CD4-positive, alpha-beta T cell treated with Interferon alpha-2 for 1 hour (primary cell): ENCODE measurements at places on chromosomes 16 and 17.

DNA sequence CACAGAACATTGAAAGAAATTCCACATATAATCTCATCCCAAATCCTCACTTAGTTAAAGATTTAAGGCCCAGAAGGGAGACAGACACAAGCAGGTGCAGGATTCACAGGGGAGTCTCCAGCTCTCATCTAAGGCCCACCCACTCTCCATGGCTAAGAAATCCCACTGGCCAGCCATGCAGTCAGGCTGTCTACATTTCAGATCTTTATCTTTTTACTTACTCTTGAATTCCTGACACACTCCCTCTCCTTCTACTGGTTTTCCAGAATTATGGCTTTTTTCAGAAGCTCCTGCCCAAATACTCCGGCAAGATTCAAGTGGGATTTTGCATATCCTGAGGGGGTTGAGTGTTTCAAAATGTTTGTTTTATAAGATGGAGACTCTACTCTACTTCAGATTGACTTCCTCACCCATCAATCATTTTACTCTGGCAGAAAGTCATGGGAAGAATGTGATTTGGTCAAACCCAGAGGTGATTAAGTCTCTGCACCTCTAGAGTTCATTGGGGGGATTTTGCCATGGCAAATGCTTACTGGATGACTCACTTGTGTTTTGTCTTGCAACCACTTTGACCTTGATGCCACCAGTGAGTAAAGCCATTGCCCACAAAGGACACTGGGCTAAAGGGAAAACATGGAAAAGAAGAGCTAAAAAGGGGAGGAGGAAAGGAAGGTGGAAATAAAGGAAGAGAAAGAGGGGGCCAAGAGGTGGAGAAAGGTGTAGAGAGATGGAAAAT lies 688.8 kb upstream of the SALL1 start:
- no peak for DNase-seq

DNA sequence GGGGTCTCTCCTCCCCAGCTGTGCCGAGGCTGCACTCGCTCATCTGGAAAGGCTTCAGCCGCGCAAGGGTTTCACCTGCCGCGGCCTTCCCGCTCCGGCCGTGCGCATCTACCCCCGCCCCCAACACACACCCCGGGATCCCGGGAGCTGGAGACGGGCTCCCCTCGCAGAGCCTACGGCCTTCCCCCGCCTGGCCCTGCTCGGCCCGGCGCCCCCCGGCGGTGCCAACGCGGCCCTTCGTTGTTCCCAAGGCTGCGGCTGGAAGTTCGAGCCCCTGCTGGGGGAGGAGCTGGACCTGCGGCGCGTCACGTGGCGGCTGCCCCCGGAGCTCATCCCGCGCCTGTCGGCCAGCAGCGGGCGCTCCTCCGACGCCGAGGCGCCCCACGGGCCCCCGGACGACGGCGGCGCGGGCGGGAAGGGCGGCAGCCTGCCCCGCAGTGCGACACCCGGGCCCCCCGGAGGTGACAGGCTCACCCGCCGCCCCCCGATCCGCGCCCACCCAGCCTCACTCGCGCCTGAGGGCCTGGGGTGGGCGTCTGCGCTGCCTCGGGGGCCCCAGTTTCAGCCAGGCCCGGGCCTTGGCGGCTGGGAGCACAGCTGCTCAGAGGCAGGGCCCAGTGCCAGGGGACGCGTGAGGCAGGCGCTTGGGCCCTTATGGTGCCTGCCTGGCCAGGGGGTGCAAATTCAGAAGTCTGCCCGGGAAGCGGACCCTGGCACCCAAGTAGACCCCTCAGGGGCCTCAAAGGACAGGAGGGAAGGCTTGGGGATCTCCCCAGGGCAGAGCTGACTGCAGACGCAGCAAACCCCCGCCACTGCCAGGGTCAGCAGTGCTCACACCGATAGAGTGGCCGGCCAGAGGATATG lies 11.2 kb downstream of the GALK1 start:
- DNase-seq = peak; percentile 78

DNA sequence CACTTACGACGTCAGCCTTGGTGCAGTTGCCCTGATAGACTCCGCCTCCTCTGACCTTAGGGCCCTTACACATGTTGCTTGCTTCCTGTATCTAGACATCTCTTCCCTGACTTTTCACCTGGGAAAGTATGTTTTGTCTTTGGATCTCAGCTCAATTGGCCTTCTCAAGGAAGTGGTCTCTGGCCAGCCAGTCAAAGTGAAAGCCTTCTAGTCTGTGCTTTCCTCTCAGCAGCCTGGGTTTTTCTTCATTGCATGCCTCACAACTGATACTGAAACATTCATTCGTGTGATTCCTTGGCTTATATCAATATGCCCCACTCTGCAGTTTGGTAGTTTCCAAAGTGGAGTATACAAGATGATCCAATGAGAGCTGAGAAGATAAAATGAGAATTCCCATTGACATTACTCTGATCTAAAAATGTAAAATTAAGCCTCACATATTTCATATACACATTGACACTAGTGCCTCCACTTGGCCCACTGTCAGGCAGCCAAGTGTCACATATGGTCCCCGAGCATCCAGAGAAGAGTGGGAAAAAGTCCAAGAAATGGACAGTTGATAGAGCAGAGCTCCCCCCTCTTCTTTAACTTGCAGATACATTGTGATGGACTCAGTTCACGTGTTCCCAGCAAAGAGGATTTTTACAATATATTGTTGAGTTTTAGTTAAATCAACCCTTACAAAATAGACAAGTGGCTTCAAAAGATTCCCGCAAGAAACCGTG lies 371.2 kb upstream of the ASIC2 start:
- DNase-seq = no peak

DNA sequence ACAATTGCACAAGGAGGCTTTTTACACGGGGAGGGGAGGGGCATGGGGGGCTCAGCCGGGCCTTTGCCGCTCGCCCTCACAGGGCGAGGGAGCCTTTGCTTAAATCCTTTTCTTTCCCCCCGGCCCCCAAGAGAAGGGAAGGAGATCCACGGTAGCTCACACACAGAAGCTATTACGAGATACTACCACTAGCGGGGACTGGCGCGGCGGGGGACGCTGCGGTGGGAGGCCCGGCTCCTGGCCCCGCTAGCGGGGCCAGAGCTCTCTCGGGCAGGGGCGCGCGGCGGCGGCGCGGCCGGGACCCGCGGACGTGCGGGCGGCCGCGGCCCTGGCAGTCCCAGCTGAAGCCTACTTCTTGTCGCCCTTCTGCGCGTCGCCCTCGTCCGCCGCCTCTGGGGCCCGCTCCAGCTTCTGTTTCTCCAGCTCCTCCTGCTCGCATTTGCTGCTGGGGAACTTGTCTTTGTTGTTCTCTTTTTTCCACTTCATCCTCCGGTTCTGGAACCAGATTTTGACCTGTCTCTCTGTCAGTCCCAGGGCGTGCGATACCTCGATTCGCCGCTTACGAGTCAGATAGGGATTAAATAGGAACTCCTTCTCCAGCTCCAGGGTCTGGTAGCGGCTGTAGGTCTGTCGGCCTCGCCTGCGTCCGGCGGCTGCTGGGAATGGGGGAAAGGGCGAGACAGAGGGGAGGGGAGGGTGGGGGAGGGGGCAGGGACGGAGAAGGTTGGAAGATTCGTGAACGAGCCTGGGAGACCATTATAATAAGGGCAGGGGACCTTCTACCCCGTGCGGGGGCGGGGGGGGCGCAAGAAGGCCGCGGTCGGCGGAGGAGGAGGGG lies 2.0 kb downstream of the HOXB8 start:
- no peak for DNase-seq

DNA sequence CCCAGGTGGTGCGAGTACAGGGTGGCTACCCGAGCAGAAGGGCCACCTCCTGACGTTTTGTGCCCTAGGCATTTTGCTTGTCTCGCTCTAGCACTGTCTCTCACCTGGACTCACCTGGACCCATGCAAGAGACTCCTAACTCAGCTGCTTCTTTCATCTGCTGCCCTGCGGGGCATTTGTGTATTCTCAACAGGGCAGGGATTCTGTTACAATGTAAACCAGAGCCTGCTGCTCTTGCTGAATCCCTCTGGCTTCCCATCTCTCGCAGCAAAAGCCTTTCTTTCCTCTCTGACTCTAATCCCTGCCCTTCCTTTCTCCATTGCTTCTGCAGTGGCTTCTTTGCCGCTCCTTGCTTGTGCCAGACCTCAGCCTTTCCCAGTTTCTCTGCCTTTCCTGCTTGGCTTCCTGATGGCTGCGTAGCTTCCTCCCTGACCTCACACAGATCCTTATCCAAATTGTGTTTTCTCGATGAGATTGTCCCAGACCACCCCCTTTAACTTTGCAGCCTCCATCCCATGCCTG lies 10.2 kb downstream of the ARSG start:
- DNase-seq = no peak

- DNase-seq = no peak
Measured at GRCh38 chr17:59790910-59791309, 83.5 kb downstream of the VMP1 start.

DNA sequence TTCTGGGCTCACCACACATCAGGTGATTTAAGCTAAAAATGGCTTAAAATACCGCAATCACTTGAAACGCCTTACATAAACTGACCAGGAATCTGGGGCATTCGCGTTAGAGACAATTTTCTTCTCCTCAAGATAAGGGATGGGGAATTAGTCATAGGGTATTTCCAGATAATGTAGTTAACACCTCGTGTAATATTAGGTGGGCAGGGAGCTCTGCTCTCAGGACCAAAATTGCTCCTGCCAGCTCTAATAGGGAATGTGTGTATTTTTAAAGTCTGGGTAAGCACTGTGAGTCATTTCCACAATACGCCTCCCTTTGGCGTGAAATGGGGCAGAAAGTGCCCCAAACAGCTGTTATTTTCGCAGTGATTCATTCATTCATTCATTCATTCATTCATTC lies 408.6 kb downstream of the MAF start:
- no peak for DNase-seq

DNA sequence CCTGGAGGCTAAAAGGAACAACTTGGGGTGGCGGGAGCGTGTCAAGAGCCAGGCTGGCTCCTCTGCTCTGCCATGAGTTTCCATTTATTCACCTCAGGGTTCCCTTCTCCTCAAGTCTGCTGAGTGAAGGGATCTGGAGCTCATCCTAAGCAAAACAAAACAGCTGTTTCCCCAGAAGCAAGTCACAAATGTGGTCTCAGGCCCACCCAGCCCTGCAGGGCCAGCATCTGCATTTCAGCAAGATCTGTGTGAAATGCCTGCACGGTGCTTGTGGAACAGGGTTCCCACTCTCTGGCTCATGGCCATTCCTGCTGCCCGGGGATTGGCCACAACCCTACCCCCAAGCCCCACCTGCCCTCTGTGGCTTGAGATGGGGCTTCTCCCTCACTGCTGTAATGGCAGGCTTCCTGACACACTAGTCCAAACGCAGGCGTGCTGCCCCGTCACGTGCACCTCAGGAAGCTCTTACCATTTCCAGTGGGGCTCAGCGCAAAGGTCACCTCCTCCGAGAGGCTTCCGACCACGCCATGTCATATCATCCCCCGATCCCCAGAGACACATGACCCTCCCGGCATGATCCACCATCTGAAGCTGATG lies 2.3 kb downstream of the SLC38A8 start:
- no peak for DNase-seq

GRCh38 chr16:22927306-22927705 lies 113.3 kb downstream of the HS3ST2 start:
- DNase-seq = no peak

GRCh38 chr17:27336184-27336583 lies 42.3 kb downstream of the WSB1 start:
- DNase-seq = no peak

DNA sequence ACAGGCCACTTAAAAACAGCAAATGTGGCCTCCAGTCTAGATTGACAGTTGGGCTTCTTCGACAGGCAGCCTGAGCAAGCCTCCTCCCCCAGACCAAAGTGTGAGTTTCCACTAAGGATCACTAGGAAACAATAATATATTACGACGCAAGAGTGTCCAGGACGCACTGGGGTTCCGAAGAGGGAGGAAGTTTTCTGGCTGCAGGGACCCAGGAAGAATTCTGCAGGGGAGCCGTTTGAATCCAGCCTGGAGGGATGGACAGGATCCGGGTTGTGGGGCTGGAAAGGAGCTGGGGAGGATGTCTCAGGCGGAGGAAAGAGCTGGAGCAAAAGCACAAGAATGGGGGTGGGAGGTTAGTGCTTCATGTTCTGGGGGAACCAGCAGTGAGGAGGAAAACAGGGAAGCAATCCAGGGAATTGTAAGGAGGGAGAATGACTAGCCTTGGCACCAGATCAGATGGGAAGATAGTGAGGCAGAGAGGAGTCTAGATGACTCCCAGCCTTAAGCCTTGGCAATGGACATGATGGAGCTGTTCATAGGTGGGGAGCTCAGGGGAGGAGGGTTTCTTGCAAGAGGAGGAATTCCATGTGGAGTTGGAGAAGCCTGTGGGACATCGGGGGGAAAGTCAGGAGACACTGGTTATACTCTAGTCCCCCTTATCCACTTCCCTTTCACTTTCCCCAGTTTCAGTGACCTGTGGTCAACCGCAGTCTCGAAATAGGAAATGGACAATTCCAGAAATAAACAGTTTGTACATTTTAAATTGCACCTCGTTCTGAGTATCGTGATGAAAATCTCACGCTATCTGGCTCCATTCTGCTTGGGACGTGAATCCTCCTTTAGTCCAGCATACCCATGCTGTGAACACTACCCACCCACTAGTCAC lies 26.6 kb downstream of the NGFR start:
- no peak for DNase-seq
